ENCODE measurements at places on chromosomes 4 and X.

DNA sequence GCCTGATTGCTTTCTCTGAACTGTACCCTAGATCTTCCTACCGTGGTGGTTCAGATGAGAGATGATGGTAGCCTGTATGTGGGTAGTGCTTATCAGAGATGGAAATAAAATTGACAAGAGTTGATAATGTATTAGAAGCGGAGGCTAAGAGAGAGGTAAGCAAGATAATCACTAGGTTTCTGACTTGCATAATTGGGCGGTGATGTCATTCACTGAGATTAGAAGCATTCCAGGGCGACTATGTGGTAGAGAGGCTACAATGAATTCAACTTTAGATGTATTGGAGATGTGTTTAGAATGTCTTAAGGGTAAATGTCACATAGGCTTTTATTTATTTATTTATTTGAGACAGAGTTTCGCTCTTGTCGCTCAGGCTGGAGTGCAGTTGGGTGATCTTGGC, 415 bp upstream of the TENM3 start:
- DNase-seq: no peak

DNA sequence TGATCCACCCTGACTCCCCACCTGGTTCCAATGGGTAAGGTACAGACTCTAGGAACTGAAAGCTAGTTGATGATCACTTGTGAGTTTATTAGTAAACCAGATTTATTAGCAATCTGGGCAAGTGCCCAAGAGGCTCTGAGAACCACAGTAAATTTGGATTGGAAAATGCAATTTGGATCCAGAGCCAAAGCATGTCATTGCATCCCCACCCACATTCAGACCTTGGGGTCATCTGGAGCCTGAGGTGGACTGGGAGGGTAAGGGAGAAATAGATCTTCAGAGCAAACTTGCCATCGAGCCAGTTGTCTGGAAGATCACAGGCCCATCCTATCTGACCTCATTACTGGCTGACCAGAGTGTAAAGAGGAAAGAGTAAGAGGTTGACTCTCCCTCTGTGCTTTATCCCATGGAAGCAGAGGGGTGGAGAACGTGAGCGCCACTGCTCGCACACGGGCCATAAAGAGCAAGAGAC, 78.7 kb upstream of the RASGEF1B start:
- DNase-seq: no peak

- DNase-seq: no peak
These were observed 59.3 kb downstream of the MAML3 start for GRCh38 chr4:140094438-140095420.

DNA sequence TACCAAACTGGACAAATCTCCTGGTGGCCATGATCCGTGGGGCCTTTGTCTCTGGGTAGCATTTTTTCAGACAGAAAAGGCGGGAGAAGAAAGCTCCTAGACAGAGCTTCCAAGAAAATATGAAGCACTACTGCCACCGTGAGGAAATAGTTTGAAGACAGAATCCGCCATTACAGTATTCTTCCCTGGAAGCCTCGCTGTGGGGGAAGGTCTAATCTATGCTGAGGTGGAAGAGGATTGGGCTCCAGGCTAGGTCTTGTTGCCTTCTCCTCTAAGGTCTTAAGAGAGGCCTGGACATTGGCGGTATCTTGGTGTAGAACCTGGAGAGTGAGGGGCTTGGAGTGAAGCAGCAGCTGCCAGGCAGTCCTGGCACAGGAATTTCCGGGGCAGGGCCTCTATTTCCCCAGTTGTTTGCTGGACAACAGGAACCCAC, 218.9 kb downstream of the OR13H1 start:
- no peak for DNase-seq

DNA sequence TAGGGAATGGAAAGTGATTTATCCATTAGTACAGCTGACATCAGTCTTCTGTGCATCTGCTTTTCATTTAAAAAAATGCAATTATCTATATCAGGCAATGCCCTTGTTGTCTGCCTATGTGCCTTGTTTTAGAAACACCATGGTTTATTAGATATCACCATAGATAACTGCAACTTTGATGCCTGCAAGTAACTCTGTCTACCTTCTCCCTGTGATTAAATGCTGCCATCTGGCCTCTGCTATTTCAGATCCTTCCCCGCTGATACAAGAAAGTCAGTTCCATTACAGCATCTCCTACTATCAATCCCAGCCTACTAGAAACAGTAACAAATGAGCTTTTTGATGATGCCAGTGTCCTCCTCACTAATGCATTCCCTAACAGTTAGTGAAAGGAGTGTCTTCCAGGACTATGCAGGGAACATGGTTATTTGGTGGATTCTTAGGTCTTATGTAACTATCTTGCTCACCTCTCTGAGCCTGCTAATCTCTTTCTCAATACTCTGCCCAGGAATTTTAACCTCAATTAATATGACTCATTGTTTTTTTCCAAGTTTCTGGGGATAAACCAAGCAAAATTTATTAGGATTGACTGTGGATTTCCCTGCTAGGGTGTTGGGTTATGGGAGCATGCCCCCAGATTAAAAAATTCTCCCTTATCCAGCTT, 444.9 kb downstream of the RAPGEF2 start:
- no peak for DNase-seq

DNA sequence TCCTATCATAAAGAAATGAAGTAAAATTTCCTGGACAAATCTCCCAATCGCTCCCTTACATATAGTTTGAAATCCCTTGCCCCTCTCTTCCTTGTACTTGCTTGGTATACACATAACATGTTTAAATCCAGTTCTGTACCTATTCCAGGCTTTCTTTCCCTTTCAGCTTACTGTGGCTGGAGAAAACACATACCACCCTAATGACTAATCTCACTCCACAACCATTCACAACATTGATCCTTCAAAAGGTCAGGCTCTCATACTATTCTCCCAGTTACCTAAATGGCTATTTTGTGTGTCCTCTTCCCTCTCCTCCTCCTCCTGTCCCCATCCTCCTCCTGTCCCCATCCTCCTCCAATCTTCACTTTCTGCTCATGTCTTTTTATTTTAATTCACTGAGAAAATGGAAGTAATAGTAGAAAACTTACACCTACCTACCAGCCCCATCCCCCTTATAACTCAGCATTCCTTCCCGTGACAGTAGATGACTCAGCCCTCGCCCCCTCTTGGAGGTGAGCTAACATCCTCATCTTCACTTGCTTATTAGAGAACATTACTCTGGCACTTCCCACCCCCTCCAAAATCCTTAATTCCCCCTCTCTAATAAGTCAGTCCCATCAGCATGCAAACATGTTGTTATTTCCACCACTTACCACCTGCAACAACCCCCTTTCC, 77.5 kb downstream of the IL15 start:
- DNase-seq: no peak

- peak; percentile 27 for DNase-seq
These were observed 16.0 kb upstream of the SH3TC1 start for GRCh38 chr4:8182858-8183725.

DNA sequence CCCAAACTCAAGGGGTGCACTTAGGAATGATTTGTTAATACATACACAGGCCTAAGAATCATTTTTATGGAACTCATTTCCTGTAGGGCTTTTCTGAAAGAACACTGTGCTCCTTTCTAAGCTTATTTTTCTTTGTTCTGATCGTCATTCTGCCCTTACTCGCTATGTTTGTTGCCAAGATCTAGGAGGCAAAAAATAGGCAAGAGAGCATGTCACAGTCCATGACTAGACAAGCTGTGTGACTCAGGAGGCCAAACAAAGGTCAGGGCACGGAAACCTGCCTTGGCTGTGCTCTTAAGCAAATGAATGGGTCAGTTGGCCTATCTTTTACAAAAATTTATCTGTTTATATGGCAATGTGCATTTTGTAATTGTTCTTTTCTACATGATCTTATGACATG, 42.5 kb upstream of the C1GALT1C1 start:
- peak; percentile 64 for DNase-seq

GRCh38 chr4:104591510-104591911, 96.8 kb upstream of the CXXC4 start:
- DNase-seq: no peak

DNA sequence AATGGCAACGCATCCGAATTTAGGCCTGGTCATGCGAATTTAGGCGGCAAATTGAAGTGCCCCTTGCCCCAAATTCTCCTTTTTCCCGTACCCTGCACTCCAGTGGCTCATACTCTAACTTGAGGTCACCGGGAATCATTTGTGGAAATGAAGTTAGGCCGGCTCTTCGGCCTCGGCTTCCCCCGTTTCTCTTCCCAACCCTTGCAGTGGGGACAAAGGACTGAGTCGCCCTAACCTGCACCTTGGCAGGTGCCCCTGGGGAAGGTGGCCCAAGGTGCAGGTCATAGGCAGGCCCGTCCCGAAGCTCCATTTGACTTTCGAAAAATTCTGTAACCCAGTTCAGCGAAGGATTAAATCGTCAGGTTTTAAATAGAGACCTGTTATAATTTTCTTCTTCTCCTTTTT, 811 bp downstream of the SRD5A3 start:
- DNase-seq: no peak

- DNase-seq: no peak
These were observed 686 bp downstream of the MTHFD2L start for GRCh38 chr4:74158466-74159142.

- DNase-seq: no peak
These were observed 52.5 kb downstream of the PPARGC1A start for GRCh38 chr4:23837371-23837770.

DNA sequence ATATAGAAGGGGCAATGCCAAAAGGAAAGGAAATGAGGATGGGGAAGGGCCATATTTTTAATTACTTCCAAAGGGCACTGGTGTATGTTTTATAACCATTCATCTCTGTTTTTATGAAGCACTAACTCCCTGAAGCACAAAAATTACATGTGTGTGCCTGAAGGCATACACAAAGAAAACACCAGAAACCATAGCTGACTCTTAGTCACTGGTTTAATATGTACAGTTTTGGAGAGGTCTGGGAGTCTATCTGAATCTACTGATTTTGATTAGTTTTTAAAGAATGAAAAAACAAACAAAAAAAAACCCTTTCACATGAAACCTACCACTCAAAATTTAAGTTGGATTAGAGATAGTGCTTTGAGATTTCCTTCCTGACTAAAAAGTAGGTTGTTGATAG, 438.7 kb downstream of the RPA4 start:
- no peak for DNase-seq

DNA sequence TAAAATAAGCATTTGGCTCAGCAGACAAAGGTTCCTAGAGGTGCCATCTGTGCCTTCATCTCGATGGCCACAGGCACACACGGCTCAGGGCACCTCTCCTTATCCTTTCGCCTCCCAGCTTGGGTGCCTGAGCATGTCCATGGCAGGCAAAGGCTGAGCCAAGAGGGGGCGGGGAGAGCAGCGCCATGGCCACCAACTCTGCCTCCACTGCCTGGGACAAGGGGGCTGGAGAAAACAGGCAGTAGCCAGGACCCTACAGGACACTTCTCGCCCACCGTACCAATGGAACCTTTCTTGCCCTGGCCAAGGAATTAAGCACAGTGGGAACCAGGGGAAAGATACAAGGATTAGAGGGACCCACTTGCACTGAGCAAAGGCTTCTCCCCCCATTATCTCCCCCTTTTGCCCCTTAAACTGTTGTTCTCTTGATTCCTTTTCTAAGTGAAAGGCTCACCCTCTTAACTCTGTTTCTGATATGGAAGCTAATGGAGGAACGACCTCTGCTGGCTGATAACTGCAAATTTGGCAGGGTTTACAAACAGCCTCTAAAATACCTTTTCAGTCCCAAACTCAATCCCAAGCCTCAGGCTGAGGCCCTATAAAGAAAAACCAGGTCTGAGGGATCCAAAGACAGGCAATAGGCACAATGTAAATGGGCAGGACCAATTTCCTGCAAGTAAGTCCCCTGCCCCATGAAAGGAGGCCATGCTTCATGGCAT, 335.2 kb downstream of the ADAM29 start:
- no peak for DNase-seq

DNA sequence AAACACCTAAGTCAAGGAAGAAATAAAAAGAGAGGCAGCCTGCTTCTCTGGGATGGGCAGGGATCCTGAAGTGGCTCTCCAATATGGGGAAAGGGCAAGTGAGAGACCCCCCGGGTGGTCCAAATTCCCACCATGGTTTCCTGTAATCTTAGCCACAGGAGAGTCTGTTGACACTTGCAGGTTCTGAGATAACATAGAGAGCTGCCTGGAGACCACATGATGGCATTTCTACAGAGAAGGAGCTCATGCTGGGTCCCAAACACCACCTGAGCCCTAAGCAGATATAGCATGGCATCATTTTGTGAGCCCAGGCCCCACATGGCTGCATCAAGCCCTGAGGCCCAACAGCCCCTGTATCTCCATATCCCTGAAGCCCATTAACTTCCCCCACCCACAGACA, 26.1 kb downstream of the PABPC1L2B start:
- no peak for DNase-seq

- no peak for DNase-seq
These were observed 201.6 kb upstream of the NR3C2 start for GRCh38 chr4:148643851-148644250.

DNA sequence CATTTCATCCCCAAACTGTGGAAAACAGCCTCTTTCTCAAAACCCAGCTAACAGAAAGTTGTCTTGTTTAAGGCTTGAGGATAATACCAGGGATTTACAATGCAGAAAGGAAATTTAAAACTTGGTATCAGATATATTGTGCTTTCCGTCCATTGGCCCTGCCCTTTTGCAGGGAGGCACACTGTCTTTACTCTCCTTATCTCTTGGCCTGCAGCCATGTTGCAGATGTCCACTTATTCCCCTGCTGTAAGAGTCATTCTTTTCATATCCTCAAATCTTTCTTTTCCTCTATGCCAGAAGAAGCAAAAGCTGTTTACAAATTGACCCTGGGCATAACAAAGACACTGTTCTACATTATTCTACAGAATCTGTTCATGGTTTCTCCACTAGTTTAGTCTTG, 75.6 kb upstream of the DYNLT3 start:
- no peak for DNase-seq

- DNase-seq: no peak
These were observed 10.4 kb upstream of the CLCN4 start for GRCh38 chrX:10146346-10146745.

GRCh38 chr4:155684892-155685541, 18.4 kb downstream of the GUCY1A1 start:
- DNase-seq: no peak

GRCh38 chr4:155789391-155789790, 30.6 kb downstream of the GUCY1B1 start:
- DNase-seq: no peak

GRCh38 chr4:17708992-17709762, 72.2 kb downstream of the FAM184B start:
- DNase-seq: no peak

DNA sequence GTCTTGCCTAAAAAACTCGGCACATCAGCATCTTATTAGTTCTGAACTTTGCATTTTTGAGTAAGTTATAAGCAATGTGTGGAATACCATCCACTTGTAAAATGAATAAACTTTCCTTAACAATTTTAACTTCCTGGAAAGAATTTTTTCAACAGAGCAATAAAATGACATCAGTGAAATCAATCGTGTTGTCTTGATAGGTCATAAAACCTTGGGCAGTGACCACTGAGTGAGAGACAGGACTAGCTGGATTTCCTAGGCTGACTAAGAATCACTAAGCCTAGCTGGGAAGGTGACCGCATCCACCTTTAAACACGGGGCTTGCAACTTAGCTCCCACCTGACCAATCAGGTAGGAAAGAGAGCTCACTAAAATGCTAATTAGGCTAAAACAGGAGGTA, 403.0 kb upstream of the CNKSR2 start:
- no peak for DNase-seq
